ENCODE measurements at places on chromosomes 3 and 15.

GRCh38 chr15:47812470-47812999 is 95.2 kb downstream of the SEMA6D start:
- no peak for DNase-seq

- no peak for DNase-seq
Observed at GRCh38 chr15:36763685-36764084, 184.3 kb downstream of the CDIN1 start.

- no peak for DNase-seq
Observed at GRCh38 chr3:193813501-193813830, 220.5 kb downstream of the OPA1 start.

GRCh38 chr15:72197460-72198355 is at the start of gene GRAMD2A:
GRAMD2A (minus strand) TSS chr15:72197787.
- DNase-seq: peak; percentile 43

GRCh38 chr3:151301787-151302186 is 14.8 kb downstream of the GPR87 start:
- DNase-seq: peak; percentile 55

DNA sequence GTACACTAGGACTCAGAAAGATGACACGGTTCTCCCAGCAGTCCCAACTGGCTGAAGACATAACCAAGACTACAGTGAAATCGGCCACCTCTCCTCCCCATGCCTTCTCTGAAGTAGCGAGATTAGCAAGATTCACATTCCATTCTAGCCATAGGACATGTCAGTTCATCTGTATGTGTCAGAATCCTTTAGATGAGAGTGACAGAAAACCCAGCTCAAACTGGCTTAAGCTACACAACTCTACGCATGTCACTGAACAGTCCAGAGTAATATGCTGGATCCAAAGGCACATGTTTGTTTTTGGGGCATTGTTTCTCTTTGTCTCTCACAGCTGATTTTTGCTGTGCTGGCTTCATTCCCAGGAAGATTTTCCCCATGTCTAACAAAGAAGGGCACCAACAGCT is 75.8 kb downstream of the RARB start:
- no peak for DNase-seq

- no peak for DNase-seq
Observed at GRCh38 chr15:75554717-75555116, 24.4 kb downstream of the PTPN9 start.

- DNase-seq: no peak
Observed at GRCh38 chr3:72613871-72614270, 234.4 kb downstream of the SHQ1 start.

DNA sequence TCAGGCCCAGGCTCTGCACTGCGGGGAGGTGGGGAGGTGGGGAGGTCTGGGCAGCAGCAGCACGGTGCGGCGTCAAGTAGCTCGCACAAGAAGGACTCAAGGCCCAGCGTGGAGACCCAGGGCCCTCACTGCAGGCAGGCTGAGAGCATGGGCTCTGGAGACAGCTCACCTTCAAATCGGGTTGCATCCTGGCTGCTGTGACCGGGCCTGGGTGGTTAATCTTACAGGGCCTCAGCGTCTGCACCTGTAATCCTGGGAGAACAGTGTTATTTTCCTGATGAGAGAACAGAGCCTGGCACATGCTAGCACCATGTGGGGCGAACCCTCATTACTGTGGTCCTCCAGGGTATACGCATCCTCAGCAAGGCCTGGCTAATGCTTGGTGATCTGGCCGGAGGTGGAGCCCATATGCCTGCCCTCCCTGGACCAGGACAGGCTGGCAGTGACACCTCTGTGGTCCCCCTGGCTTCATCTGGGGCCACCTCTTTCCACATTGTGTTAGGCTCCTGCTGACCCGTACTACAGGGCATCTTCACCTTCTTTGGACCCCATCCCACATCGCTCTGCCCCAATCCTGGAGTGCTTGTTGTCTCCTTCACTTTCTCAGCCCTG is 55.5 kb downstream of the RGMA start:
- no peak for DNase-seq

- no peak for DNase-seq
Observed at GRCh38 chr3:101852983-101853840, 3.9 kb downstream of the NFKBIZ start.

DNA sequence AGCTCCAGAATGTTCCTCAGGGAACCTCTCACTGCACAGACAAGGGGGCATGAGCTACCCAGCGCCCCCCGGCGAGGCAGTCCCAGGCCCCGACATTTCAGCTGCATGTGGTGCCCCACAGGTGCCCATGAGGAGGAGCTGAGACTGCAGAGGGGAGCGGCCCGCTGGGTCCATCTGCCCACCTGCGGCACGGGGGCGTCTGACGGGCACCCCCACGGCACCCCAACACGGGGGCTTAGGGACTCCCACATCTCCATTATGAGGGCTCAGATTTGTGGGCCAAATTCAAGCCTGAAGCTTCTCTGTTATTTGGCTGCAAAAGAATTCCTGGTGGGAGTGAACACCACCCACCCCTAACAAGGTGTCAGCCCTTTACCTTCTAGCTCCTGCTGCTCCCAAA is 258.4 kb downstream of the UACA start:
- no peak for DNase-seq

GRCh38 chr15:95132774-95133173 is 901.4 kb downstream of the MCTP2 start:
- no peak for DNase-seq

- DNase-seq: no peak
Observed at GRCh38 chr3:81105206-81105605, 656.2 kb downstream of the GBE1 start.

DNA sequence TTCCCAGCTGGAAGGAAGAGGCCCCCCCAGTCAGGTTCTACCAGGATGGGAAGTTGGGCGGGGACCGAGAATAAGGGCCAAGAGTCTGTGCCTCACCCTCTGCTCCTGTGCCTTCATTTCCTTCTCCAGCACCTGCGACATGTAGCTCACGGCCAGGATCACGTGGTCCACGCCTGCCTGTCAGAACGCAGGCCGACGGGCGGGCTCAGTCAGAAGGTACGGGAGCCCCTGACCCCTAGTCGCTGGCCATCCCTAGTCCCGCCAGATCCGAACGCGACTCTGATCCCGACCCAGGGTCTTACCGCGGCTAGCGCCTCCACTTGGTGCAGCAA is 489 bp downstream of the GMPPB start:
- peak; percentile 69 for DNase-seq

- DNase-seq: no peak
Observed at GRCh38 chr3:102374863-102375634, 59.8 kb upstream of the ZPLD1 start.

DNA sequence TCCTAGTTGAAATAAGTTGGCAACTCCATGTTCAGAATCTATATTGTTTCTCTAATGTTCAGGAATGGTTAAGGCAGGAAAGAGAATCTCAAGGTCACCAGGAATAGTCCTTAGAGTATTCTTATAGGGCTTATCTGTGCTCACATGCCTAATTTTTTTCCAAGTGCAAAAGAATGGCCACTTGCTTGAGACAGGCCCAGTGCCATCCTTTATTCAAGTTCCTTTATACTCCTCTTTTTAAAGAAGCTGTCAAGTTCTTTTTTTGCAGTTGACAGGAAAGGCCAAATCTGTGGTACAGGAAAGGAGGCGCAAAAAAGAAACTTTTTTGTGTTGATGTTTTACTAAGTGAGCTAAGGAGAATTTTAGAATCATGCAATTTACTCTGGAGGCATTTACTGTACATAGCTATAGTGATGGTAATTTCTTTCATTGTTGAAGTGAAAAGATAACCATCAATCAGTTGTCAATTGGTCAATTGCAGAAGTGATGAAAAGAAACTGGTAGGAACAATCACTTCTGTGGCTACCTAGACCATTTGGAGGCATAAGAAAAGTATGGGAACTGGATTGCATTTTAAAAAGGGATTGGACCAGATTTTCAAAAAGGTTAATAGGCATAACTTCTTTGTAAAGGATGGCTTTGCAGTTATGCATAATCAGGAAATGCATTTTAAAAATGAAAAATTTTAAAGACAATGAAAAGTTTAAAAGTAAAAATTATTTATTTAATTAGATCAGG is 102.5 kb upstream of the SOX2 start:
- no peak for DNase-seq

DNA sequence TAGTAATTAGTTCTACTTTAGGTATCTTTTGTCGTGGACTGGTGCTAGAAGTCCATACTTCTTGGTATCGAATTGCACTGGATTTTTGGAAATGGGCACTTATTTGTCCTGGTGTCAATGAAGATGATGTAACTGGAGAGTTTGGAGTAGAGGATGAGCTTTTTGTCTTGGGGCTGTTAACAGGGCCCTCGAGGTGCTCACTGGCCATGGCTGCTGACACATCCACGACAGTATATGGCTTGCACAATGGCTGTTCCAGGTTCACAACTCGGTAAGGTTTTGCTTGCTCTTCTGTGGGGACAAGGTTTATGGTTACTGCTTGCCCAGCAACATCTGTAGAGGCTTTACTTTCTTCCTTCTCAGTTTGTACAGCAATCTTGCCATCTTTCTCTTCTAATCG is 109.4 kb upstream of the TSPAN3 start:
- no peak for DNase-seq

DNA sequence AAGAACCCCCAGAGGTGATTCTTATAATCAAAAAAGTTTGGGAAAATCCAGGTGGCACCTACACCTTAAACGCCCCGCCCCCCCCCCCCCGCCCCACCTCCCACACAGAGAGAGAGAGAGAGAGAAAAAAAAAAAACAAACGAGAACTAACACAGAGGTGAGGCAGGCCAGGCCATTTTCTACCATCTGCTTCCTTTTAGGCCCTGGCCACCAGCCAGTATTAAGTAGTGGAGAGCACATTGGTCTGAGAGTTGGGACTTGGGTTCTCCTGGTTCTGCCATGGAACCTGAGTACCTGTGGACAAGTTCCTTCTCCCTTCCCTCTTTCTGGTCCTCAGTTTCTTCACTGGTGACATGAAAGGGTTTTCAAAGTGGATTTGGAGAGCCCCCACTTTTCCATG is 60.6 kb downstream of the SLC6A11 start:
- DNase-seq: no peak

GRCh38 chr3:58250093-58250707 is 12.6 kb downstream of the ABHD6 start:
- DNase-seq: no peak

GRCh38 chr3:69343875-69344274 is 42.0 kb downstream of the FRMD4B start:
- DNase-seq: no peak

DNA sequence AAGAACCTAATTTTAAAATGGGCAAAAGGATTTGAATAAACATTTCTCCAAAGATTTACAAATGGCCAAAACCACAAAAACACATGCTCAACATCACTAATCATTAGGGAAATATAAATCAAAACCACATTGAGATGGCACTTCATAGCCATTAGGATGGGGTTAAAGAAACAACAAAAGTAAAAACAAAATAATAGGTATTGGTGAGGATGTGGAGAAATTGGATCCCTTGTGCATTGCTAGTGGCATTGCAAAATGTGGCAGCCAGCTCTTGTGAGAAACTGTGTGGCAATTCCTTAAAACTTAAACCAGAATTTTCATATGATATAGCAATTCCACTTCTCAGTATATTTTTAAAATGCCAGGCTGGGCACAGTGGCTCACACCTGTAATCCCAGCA is 126.5 kb downstream of the STT3B start:
- DNase-seq: no peak

DNA sequence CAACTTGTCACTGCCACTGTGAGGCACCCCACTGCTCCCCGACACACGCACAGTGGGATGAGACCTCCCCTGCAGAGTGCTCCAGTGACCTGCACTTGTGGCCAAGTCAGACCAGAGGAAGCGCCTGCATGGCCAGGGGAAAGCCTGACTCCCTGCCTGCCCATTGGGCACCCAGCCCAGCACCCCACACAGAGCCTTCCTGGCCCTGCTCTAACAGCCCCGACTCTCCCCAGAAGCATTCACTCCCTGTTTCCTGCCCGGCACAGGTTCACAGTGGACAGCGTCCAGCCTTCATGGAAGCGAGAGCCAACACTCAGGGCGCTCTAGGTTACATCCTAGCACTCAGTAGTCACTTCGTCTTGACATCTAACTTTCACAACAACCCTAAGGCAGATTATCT is 27.8 kb downstream of the RBPMS2 start:
- no peak for DNase-seq

- DNase-seq: no peak
Observed at GRCh38 chr15:93460717-93461116, 371.7 kb upstream of the RGMA start.

DNA sequence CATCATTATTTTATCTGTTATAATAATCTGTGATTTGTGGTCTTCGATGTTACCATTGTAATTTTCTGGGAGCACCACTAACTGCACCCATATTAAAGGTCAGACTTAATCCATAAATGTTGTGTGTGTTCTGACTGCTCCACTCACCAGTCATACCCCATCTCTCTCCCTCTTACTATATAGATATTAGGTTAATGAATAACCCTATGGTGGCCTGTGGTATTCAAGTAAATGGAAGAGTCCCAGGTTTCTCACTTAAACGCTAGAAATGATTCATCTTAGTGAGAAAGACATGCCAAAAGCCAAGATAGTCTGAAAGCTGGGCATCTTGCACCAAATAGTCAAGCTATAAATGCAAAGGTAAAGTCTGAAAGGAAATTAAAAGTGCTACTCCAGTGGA is 1358.5 kb downstream of the ROBO2 start:
- DNase-seq: no peak

DNA sequence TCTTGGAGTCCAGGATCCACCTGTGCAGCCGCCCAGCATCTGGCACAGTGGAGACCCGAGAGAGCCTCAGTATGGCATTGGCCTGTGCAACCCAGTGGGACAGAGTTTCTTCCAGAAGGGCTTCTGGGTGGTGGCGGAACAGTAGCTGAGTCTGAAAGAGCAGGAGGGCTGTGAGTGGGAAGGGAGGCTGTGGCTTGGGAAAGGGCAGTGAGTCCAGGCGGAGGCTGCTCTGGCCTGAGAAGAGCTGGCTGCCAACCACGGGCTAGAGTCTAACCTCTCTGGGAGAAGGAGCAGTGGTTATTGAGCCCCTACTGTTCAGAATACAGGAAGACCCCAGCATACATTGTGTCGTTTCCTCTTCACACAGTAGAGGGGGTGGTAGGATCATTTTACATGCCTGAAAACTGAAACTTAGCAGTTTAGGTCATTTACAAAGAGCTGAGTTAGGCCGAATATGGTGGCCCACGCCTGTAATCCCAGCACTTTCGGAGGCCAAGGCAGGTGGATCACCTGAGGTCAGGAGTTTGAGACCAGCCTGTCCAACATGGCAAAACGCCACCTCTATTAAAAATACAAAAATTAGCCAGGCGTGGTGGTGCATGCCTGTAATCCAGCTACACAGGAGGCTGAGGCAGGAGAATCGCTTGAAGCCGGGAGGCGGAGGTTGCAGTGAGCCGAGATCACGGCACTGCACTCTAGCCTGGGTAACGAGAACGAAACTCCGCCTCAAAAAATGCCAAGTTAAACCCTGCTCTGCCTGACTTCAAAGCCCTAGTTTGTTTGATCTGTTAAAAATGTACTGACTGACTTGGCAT is 3.2 kb downstream of the AEN start:
- DNase-seq: peak; percentile 58

DNA sequence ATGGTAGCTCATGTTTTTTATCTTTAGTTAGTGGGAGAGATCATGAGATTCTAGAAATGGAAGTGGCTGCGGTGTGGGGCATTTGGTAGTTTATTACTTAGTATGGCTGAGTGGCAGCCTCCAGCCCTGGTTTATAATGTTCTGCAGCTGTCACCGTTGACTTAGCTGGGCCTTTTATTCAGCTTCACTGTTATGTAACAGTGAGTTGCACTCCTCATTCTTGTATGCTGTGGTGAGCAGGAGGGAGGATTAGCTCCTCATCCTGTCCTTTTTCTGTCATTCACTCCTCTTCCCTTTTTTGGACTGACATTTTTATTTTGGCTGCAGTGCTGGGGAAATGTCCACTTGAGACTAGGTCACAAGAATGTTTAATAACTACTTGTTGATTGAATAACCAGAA is 29.5 kb downstream of the RAD54L2 start:
- no peak for DNase-seq

- no peak for DNase-seq
Observed at GRCh38 chr3:185796431-185797107, 28.3 kb downstream of the IGF2BP2 start.

All from activated CD4-positive, alpha-beta T cell treated with anti-CD3 and anti-CD28 coated beads, Interleukin-2, amount 50 U/mL, for 16 hours (primary cell).